ENCODE measurements at places on chromosomes 6 and 20. TPM values are rescaled to one million over a fixed set of nuclear protein-coding genes. Genes with fewer than 3 reads are reported as not detected.

GRCh38 chr20:9388160-9388812 lies 126.1 kb upstream of the LAMP5 start:
- no peak for ATAC-seq

The APCDD1L gene
- total RNA-seq: 0.16 TPM

The NOTCH4 gene
- total RNA-seq: 2.7 TPM

The TREML4 gene
- total RNA-seq: not detected

The ZNF391 gene
- total RNA-seq: 1.4 TPM

All from esophagus mucosa (tissue), 1 donor.